Sciatic nerve (tissue), 2 donors: ENCODE measurements at places on chromosomes 4 and X.

DNA sequence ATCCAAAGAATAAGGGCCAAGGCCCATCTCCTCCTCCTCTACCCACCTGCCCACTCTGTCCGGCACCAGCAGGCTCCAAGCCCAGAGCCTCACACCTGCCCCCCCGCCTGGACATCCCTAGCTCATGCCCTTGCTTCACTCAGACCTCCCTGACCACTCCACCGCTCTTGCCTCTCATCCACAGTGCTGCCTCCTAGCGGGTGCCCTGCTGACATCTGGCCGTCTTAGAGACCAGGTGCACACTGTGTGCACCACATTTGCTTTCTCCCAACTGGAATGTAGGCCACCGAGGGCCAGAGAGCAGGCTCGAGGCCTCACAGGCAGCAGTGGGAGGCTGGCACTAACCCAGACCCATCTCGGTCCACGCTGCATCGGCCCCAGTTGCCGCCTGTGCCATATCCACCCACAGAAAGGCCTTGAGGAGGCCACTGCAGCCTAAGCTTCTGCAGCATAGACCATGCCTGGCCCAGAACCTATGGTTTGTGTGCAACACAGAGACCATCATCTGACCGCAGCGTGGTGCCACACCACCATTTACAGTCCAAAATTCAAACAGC, 13.5 kb downstream of the LETM1 start:
- DNase-seq, result no peak

GRCh38 chr4:82864336-82864979, 26.5 kb downstream of the SEC31A start:
- DNase-seq, result no peak

GRCh38 chr4:21102667-21103066, 402.4 kb downstream of the PACRGL start:
- DNase-seq, result no peak

DNA sequence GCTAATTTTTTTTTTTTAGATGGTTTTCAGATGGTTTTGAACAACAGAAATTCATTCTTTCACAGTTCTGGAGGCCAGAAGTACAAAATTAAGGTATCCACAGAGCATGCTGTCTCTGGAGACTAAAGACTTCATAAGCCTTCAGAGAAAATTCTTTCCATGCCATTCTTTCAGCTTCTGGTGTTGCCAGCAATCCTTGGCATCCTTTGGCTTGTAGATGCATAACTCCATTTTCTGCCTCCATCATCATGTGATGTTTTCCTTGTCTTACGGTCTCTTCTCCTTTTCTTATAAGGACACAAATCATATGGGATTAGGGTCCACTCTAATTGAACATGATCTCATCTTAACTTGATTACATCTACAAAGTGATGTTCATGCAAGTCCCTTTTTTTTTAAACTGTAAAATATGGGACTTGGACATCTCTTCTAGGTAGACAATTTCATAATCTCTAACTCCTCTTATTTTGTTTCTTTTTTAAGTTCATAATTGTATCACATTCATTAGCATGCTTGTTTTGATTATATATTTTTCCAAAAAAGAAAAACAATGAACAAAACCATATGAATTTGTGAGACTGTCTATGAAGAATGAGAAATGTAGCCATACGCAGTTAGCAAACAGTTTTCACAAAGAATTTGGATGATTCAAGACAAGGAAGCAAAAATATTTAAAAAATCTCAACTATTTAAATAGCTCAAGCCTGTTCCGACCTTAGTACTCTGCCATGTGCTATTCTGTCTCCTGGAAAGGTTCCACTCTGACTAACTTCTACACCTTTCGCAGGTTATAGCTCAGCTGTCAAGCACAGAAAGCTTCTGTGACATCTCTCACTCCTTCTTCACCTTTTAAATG, 53.1 kb upstream of the GIMD1 start:
- no peak for DNase-seq

DNA sequence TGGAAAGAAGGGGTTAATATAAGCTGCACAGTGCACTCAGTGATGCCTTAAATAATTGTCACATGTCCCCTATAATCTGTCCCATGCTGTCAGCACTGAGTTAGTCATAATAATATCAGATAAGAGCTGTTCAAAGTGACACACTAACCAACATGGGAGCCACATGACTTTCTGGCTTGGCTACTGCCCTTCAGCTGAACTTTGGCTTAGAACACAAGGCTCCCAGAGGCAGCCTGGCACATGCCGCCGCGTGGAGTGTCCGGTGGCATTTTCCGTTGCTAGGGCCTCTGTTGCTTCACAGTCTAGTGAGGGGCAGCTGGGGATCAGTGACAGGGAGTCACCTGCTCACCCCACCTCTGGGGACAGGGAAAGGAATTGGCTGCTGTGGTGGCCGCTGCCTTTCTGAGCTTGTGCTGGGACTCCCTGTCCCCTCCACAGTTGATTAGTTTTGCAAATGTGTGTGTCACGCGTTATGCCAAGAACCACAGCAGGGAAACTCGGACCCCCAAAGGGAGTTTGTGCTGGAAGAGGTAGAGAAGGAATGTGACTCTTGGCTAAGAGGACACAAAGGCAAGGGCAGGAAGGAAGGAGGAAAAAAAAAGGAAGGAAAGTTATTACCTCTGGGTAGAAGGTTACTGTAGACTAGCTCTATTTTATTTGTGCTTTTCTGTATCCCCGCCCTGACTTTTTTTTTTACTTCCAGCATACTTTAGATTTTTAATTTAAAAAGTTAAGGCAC, 41.1 kb upstream of the PPARGC1A start:
- DNase-seq, result no peak

- peak; percentile 26 for DNase-seq
These were observed 113.4 kb upstream of the TRIM2 start for GRCh38 chr4:153090670-153091385.
